ENCODE measurements at places on chromosomes 7 and 10. TPM values are rescaled to one million over a fixed set of nuclear protein-coding genes. Genes with fewer than 3 reads are reported as not detected.
A peak's percentile ranks its signal among the peaks of the same experiment; 100 is the strongest.

DNA sequence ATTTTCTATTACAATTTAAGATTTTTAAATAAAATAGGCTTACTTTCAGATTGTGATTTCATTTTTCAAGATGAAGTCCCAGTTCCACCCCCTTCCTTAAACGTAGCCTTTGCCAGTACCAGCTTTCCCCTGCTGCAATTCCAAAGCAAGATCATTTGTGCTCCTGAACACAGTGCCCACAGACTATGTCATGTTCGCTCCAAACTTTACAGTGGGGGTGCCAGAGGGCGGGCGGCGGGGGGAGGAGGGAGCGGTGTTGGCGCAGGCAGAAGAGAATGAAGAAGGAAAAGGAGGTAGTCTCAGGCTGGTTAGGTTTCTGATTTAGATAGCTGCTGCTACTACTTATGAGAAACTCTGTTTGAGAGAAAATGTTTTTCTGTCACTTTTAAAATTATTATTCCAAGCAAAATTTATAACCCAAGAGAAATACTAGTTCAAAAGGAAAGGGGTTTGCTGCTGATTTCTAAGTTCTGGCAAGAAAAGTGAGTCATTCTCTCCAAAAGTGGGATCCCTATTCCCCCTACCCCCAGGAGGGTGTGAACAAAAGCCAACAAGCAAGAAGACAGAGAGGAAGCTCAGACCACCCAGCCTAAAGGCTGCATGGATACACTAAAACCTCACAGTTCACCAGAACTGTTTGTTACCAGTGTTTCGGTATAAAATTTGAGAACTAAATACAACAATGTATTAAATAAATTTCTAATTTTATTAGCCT, 109.6 kb downstream of the SRPK2 start:
- H3K4me3 ChIP-seq: no peak overlapping the region
- DNase-seq: no peak
- H3K36me3 ChIP-seq: no peaks in the 10 kb centered on the region
- no peaks in the 10 kb centered on the region for H3K4me1 ChIP-seq

DNA sequence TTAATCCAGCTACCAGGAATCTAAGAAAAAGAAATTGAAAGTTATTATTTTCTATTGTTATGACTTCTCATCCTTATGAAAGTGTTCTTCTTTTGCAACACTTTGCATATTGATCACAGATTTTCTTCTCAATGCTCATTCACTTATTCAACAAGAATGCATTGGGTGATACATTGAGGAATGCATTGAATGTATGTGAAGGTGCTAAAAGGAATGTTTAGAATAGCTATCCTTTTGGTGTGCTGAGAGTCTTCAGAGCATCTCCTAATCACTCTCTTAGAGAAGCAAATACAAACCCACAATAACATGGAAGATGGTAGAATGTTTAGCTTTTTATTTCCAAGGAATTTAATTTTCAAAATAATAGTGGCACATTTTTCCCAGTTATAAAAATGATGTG, 122.1 kb upstream of the KMT2E start:
- no peaks in the 10 kb centered on the region for H3K4me1 ChIP-seq
- no peaks in the 10 kb centered on the region for H3K27me3 ChIP-seq
- no peaks in the 10 kb centered on the region for H3K36me3 ChIP-seq
- DNase-seq: no peak
- H3K4me3 ChIP-seq: no peak overlapping the region
- H3K27ac ChIP-seq: no peak overlapping the region

- no peaks in the 10 kb centered on the region for H3K4me1 ChIP-seq
- peak overlapping the region; percentile 40 for H3K4me3 ChIP-seq
- DNase-seq: peak; percentile 72
- H3K36me3 ChIP-seq: no peaks in the 10 kb centered on the region
- H3K27ac ChIP-seq: no peak overlapping the region
These were observed 31.8 kb upstream of the GPAM start for GRCh38 chr10:112215342-112215774.

- DNase-seq: no peak
- H3K36me3 ChIP-seq: no peaks in the 10 kb centered on the region
- no peak overlapping the region for H3K27ac ChIP-seq
- no peaks in the 10 kb centered on the region for H3K27me3 ChIP-seq
- no peak overlapping the region for H3K4me3 ChIP-seq
These were observed 136.5 kb downstream of the JCAD start for GRCh38 chr10:29922892-29923291.

The AVL9 gene
- 31.3 TPM for total RNA-seq

GRCh38 chr7:50359995-50360925, 55.7 kb downstream of the IKZF1 start:
- H3K4me3 ChIP-seq: no peak overlapping the region
- no peak for DNase-seq
- H3K27me3 ChIP-seq: no peaks in the 10 kb centered on the region
- H3K27ac ChIP-seq: no peak overlapping the region

DNA sequence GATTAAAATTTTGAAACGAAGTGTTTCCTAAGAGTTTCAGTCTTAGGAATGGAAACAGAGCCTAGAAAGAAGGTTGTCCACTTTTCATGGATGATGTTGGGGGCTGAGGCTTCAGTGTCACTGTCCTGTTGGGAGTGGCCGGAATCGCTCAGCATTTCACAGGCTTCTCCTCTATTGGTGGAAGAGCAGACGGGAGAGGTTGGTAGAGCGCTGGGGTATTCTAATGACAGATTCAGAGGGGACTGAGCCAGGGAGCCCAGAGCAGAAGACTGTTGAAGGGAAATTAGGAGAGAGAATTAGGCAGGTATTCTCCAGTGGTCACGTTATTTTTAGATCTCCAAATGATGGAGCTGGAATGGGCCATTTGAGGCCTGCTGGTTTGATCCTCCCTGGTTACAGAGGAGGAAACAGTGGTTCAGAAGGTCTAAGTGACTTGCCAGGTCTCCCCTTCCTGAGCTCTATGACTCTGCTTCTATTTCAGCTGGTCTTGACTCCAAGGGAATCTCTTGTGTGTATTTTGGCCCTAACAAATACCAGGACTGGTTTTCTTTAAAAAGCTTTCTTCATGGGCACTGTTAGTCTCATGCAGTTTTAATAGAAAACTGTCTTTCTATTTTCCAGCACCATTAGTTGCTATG, 35.7 kb upstream of the EEPD1 start:
- H3K27ac ChIP-seq: no peak overlapping the region
- H3K27me3 ChIP-seq: no peaks in the 10 kb centered on the region
- H3K4me3 ChIP-seq: no peak overlapping the region
- no peak for DNase-seq
- H3K4me1 ChIP-seq: peaks cover 23% of the 10 kb centered on the region

The GNB2 gene
- 208 TPM for total RNA-seq

DNA sequence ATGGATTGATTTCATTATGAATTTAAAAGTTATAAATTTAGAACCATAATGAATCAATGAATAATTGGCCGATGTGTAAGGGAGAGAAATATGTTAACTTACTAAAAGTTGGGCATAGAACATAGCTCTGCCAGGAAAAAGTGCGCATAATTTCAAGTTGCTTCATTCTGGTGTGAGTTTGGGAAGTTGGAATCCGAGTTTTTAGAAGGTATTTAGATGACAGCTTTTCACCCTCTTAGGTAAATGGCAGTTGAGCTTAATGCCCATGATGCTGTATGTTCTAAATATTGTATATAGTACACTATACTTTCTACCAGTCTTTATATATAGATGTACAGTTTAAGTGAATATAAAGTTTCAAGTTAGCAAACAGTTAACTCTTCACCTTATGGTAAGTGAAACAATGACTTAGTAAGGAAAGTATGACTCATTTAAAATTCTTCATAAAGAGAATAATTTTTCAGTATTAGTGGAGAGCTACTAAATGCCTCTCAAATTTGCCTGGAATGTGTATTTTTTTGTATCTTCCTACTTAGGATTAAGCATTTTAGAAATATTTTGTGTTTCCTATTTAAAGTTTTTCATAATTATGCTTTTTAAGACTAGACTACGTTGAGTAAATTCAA, 1.6 kb downstream of the C1GALT1 start:
- no peaks in the 10 kb centered on the region for H3K27me3 ChIP-seq
- DNase-seq: no peak
- no peak overlapping the region for H3K27ac ChIP-seq
- H3K36me3 ChIP-seq: no peaks in the 10 kb centered on the region

DNA sequence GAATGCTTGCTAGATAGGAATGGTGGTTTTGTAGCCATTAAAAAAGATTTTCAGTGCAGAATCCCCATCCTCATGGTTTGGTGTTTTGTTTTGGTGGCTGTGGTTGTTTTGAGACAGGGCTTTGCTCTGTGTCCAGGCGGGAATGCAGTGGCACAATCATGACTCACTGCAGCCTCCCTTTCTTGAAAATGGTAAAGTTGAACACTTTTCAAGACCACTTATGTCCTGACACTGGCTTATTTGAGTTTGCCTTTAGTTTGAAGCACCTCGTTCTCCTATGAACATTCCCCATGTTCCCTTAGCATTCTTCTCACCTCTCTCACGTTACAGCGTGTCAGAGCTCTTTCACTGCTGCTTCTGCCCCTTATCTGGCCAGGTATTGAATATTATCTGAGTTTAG, 140.1 kb downstream of the LRRC4 start:
- H3K36me3 ChIP-seq: peaks cover 16% of the 10 kb centered on the region
- no peaks in the 10 kb centered on the region for H3K4me1 ChIP-seq
- H3K4me3 ChIP-seq: no peak overlapping the region
- H3K27me3 ChIP-seq: no peaks in the 10 kb centered on the region

DNA sequence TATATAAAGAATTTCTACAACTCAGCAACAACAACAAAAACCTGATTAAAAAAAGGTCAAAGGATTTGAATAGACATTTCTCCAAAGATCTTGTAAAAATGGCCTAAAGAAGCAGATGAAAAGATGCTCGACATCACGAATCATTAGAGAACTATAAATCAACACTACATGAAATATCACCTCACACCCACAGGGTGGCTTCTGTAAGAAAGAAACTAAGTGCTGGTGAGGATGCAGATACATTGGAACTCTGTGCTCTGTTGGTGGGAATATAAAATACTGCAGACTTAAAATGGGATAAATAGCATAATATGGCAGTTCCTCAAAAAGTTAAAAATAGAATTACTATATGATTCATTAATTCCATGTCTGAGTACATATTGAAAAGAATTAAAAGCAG, 38.3 kb upstream of the CDCA7L start:
- no peak overlapping the region for H3K27ac ChIP-seq
- no peak overlapping the region for H3K4me3 ChIP-seq
- no peak for DNase-seq
- H3K4me1 ChIP-seq: no peaks in the 10 kb centered on the region

- peaks cover 18% of the 10 kb centered on the region for H3K4me1 ChIP-seq
- H3K36me3 ChIP-seq: no peaks in the 10 kb centered on the region
- H3K27me3 ChIP-seq: no peaks in the 10 kb centered on the region
- no peak overlapping the region for H3K27ac ChIP-seq
These were observed 110.3 kb upstream of the ANLN start for GRCh38 chr7:36279200-36279925.

The SPACDR gene
- total RNA-seq: 1.8 TPM

DNA sequence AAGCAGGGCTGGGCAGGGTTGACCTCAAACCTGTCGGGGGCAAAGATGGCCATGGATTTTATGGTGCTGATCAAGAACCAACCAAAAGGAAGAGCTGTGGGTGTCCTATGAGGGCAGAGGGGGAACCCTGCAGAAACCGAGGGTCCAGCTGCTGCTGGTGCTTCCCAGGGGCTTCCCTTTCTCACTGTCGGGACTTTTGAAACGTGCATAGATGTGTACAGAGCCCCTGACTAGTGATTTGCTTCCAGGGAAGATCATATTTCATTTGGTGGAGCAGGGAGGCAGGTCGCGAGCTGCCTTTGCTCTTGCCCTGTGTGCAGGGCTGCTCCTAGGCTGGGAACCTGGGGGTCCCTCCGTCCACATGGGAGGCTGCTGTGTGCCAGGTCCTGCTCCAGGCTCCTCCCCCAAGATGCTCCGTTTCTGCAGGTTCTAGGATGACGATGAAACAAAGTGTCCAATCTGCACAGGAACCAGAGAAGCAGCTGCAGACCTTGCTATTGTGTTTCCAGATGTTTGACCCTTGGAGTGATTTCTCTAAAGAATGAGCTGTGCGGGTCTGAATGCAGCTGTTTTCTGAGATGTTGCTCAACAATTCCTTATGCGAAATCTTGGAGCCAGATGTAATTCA, 9.4 kb upstream of the INPP5A start:
- no peak overlapping the region for H3K27ac ChIP-seq
- no peaks in the 10 kb centered on the region for H3K4me1 ChIP-seq
- no peak overlapping the region for H3K4me3 ChIP-seq
- no peaks in the 10 kb centered on the region for H3K36me3 ChIP-seq
- no peak for DNase-seq
- no peaks in the 10 kb centered on the region for H3K27me3 ChIP-seq

The MPLKIP gene
- 29.7 TPM for total RNA-seq

- H3K4me3 ChIP-seq: no peak overlapping the region
- no peaks in the 10 kb centered on the region for H3K4me1 ChIP-seq
- DNase-seq: no peak
- H3K36me3 ChIP-seq: peaks cover 42% of the 10 kb centered on the region
- H3K27me3 ChIP-seq: no peaks in the 10 kb centered on the region
- no peak overlapping the region for H3K27ac ChIP-seq
These were observed 20.0 kb downstream of the TCF7L2 start for GRCh38 chr10:112970021-112970420.

DNA sequence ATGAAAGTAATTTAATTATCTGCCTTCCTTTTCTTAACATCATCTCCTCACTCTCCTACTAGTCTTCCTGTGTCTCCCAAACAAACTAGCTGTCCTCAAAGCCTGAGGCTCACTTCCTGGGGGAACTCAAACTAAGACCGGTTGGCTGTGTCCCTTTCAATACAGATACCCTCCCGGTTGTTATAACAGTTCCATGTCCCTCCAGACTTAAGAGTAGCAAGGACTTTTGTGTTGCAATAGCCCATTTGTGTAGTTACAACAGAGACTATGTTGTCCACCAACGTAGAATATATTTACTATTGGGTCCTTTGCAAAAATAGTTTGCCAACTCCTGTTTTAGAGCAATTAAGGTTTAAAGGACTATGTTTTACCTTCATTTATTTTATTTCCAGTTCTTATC, 8.6 kb upstream of the TARP start:
- H3K27ac ChIP-seq: no peak overlapping the region
- peaks cover 3% of the 10 kb centered on the region for H3K27me3 ChIP-seq
- no peaks in the 10 kb centered on the region for H3K4me1 ChIP-seq
- no peak overlapping the region for H3K4me3 ChIP-seq
- no peaks in the 10 kb centered on the region for H3K36me3 ChIP-seq

The RTKN2 gene
- total RNA-seq: 93.7 TPM

- H3K36me3 ChIP-seq: peaks cover 12% of the 10 kb centered on the region
- DNase-seq: no peak
- no peak overlapping the region for H3K27ac ChIP-seq
- no peaks in the 10 kb centered on the region for H3K4me1 ChIP-seq
These were observed 19.1 kb downstream of the ZFAND4 start for GRCh38 chr10:45653454-45653853.

DNA sequence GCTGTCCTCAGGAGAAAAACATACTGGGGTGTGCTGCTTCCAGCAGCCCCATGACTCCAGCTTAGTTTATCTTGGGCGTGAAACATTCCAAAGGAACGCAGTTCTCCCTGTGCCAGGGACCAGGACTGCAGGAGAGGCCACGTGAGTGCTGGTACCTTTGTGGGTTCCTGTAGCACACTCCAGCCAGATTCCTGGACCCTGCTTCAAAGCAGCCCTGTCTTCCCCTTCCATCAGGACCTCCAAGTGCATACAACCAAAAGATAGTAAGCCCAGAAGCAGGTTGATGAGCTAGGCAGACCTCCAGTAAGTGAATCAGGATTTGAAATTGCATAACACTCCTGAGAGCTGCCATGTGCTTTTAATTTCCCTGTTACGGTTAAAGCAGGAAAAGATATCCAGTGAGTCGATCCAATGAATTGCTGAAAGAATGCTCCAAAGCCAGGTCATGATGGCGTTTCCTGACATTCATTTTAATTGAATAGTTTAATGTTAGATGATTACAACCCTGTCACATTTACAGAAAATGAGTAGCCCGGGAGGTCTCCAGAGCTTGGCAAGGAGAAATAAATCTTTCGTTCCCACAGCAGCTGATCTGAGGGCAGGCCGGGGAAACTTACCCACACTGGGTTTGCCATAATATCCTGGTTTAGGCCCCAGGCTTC, 38.9 kb upstream of the CPXM2 start:
- H3K4me1 ChIP-seq: no peaks in the 10 kb centered on the region
- H3K27me3 ChIP-seq: no peaks in the 10 kb centered on the region
- no peaks in the 10 kb centered on the region for H3K36me3 ChIP-seq
- no peak for DNase-seq

Measured in upper lobe of right lung (tissue), 1 donor.